ENCODE measurements at places on chromosomes 11 and 22. TPM values are rescaled to one million over a fixed set of nuclear protein-coding genes. Genes with fewer than 3 reads are reported as not detected.

The TEX54 gene
- not detected for total RNA-seq

The EHBP1L1 gene
- 69.5 TPM for total RNA-seq

The ACAT1 gene
- total RNA-seq: 404 TPM

The PKDREJ gene
- total RNA-seq: 0.08 TPM

The PAMR1 gene
- 12.9 TPM for total RNA-seq

The PYGM gene
- total RNA-seq: 89.5 TPM

The KRTAP5-2 gene
- not detected for total RNA-seq

The GTSE1 gene
- 0.25 TPM for total RNA-seq

The VPREB1 gene
- not detected for total RNA-seq

The HBG1 gene
- not detected for total RNA-seq

- H3K27ac ChIP-seq: peak overlapping the region; percentile 28
- DNase-seq: no peak
- peaks cover 51% of the 10 kb centered on the region for H3K4me1 ChIP-seq
- no peaks in the 10 kb centered on the region for H3K36me3 ChIP-seq
- H3K4me3 ChIP-seq: no peak overlapping the region
- no peaks in the 10 kb centered on the region for H3K27me3 ChIP-seq
Measured at GRCh38 chr11:96322775-96323641, 20.0 kb downstream of the MAML2 start.

DNA sequence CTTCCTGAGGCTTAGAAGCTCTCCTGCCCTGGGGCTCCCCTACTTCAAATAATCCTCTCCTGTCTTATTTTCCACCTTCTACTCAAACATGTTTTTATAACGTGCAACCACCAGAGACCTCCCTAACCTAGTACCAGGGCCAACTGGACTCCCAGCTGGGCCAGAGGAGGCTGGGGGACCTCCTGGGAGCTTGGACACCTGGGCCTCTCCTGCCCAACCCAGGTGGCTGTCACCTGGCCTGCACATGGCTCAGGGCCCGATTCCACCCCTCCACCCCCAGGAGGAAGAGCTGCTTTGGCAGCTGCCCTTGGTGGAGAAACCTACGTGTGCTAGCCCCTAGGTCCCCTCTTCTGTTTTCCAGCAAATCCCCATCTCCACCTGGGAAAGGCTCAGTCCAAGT, 105.2 kb downstream of the ABTB2 start:
- H3K36me3 ChIP-seq: no peaks in the 10 kb centered on the region
- no peak for DNase-seq
- peaks cover 39% of the 10 kb centered on the region for H3K4me1 ChIP-seq
- H3K27ac ChIP-seq: no peak overlapping the region
- H3K4me3 ChIP-seq: no peak overlapping the region
- no peaks in the 10 kb centered on the region for H3K27me3 ChIP-seq

DNA sequence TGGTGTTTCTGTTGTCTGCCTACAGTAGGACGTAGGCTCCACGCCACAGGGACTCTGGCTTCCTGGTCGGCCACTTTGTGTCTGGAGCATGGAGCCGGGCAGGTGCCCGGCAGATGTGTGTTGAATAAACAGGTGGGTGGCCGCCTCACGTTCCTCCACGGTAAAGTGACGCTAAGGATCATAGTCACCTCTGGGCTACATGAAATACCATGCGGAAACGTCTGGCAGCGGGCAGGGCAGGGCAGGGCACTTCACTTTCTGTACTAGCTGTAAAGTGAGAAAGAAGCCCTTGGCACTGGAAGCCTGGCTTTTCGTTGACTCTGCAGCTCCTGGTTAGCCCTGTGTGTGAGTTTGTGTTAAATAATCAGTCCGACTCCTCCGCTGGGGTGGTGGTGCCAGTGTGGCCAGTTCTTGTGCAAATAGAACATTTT, 52.4 kb downstream of the MCM5 start:
- no peak for DNase-seq
- no peaks in the 10 kb centered on the region for H3K4me1 ChIP-seq
- peaks cover 14% of the 10 kb centered on the region for H3K27me3 ChIP-seq
- H3K27ac ChIP-seq: no peak overlapping the region

- peaks cover 22% of the 10 kb centered on the region for H3K4me1 ChIP-seq
- no peak overlapping the region for H3K4me3 ChIP-seq
- no peaks in the 10 kb centered on the region for H3K36me3 ChIP-seq
- no peak overlapping the region for H3K27ac ChIP-seq
- peaks cover 85% of the 10 kb centered on the region for H3K27me3 ChIP-seq
Measured at GRCh38 chr22:30212363-30212995, 34.1 kb downstream of the LIF start.

- no peaks in the 10 kb centered on the region for H3K36me3 ChIP-seq
- peaks cover 41% of the 10 kb centered on the region for H3K27me3 ChIP-seq
- H3K4me1 ChIP-seq: peaks cover 52% of the 10 kb centered on the region
- DNase-seq: peak; percentile 38
- H3K27ac ChIP-seq: peak within 1 kb of the TSS; percentile 88
Measured at GRCh38 chr22:17369439-17370025, at the start of gene CECR2. Gene CECR2 (plus strand): TSS chr22:17369460. CDS start chr22:17369784, 324 bp downstream.

DNA sequence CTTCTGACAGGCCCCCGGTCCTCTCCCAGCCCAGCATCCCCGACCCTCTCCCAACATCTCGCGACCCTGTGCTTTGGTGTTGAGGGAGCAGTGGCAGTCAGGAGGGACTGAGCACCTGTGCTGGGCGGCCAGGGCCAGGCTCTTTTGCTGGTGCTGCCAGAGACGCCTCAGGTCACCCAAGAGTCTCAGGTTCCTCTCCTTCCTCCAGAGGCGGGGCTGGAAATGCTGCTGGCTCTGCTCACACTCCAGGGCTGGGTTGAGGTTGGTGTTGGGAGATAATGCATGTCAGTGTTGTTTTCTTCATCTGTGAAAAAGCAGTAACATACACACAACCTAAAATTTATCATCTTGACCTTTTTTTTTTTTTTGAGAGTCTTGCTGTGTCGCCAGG, 1.2 kb upstream of the IGLL1 start:
- H3K27ac ChIP-seq: no peak overlapping the region

DNA sequence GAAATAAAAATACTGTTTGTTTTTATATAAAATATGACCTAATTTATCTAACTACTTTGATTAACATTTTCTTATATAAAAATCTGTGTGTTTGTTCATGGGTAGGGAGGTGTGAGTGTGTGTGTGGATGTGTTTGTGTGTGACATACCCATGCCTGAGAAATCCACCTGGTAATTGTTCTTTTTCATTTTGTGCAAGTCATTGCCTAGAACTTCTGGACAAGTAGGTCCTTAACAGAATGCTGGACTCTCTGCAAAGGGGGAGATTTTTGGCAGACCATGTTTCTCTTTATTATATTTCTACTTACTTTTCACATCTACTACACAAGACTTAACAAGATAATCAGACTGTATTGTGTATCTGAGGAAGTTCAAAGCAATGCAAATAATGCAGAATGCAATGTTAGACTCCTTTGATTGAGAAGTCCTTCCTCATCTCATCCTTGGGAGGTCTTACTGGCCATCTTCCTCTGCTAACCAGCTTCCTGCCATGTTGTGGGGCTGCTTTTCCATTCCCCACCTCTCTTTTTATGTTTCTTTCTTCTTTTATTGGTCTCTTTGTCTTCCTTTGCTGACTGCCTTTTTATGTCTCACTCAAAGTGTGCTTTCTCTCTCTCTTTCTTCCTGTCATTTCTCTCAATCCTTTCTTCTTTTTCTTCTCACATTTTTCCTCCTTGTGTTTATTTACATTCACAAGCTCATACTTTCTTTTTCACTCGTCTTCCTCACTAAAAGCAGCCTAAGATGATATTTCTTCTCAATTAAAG, 1017.0 kb upstream of the CNTN5 start:
- no peak overlapping the region for H3K27ac ChIP-seq
- H3K27me3 ChIP-seq: no peaks in the 10 kb centered on the region
- no peak overlapping the region for H3K4me3 ChIP-seq

GRCh38 chr22:18145676-18146388, 4.1 kb upstream of the USP18 start:
- peaks cover 19% of the 10 kb centered on the region for H3K4me1 ChIP-seq
- H3K27me3 ChIP-seq: no peaks in the 10 kb centered on the region
- DNase-seq: no peak
- peaks cover 4% of the 10 kb centered on the region for H3K36me3 ChIP-seq

DNA sequence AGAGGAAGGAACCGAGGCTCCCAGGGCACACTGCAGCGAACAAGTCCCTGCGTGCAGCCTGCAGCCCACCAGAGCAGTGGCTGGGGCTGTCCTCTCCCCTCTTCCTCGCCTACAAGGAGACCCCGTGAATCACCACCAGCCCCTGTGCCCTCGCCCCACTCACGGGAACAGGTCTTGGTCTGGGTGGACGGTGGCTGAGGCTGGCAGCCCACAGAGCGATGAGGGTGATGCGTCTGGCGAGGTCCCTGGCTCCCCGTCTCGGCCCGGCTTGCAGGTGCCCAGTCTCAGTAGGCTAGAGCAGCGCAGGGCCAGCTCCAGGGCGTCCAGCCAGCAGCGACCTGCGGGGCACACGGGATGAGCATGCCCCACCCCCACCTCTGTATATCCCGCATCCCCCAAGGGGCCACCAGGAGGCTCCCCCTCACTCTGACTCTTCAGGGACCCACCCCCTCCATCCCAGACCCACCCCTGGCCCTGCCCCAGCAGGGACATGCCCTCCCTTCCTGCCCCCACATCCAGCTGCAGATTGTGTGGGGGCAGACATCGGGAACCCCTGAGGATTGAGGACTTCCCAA, 50.5 kb upstream of the CARS1 start:
- no peak for DNase-seq
- H3K36me3 ChIP-seq: peaks cover 38% of the 10 kb centered on the region
- no peak overlapping the region for H3K4me3 ChIP-seq
- no peak overlapping the region for H3K27ac ChIP-seq
- no peaks in the 10 kb centered on the region for H3K27me3 ChIP-seq
- H3K4me1 ChIP-seq: no peaks in the 10 kb centered on the region

GRCh38 chr11:73192272-73192671, 25.8 kb upstream of the P2RY2 start:
- no peak for DNase-seq
- no peak overlapping the region for H3K27ac ChIP-seq
- no peaks in the 10 kb centered on the region for H3K36me3 ChIP-seq
- no peak overlapping the region for H3K4me3 ChIP-seq

DNA sequence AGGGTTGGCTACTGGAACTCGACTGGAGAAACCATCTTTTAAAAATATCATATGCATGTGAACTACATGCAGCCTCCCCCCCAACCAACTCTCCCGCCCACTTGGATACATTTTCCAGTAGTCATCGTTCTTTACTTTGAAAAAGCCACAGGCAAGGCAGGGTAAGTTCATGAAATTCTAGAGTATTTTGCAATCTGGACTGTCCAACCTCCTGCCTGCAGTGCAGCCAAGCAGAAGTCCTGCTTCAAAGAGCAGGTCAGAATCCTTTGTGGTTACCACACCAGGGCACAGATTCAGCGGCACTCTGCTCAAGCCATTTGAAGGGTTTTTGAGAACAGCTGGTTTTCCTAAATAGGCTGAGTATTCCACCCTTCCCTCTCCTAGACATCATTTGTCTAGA, 12.1 kb downstream of the ELF5 start:
- H3K27ac ChIP-seq: no peak overlapping the region
- H3K4me3 ChIP-seq: no peak overlapping the region
- H3K27me3 ChIP-seq: peaks cover 23% of the 10 kb centered on the region
- no peaks in the 10 kb centered on the region for H3K4me1 ChIP-seq

GRCh38 chr11:20238712-20239111, 78.4 kb upstream of the DBX1 start:
- no peak overlapping the region for H3K4me3 ChIP-seq
- peaks cover 5% of the 10 kb centered on the region for H3K27me3 ChIP-seq
- no peaks in the 10 kb centered on the region for H3K4me1 ChIP-seq
- no peaks in the 10 kb centered on the region for H3K36me3 ChIP-seq
- no peak overlapping the region for H3K27ac ChIP-seq

Data from left ventricle myocardium inferior (tissue), 1 donor.